Lower leg skin (tissue), 4 donors: ENCODE measurements at places on chromosomes 5 and 9. TPM values are rescaled to one million over a fixed set of nuclear protein-coding genes. Genes with fewer than 3 reads are reported as not detected.

Gene CDHR2
- total RNA-seq = 0.19 TPM

DNA sequence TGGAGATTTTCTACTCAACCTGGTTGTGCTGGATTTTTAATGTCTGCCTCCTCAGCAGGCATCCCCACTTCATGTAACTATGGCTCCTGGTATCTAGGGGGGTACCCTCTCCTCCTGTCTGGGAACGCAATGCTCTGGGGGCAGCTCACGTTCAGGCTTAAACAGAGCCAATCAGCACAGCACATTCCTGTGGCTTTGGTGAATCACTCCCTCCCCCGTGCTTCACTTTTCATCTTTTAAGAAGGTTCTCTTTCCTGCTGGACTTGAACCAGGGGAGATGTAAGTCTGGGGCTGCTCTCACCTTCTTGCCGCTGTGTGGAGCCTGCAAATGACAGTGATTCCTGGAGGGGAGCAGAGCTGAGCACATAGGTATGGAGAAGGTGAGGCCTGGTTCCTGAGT is 101.2 kb downstream of the MSX2 start:
- no peak for DNase-seq

DNA sequence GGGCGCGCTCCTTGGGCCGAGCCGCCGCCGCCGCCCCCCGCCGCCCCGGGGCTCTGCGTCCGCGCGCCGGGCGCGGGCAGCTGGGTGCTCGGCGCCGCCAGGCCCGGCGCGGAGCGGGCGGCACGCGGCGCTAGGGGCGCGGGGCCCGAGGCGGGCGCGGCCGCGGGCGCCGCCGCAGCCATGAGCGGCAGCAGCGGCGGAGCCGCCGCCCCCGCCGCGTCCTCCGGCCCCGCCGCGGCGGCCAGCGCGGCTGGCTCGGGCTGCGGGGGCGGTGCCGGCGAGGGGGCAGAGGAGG is 351 bp downstream of the TRIO start:
- DNase-seq = no peak

DNA sequence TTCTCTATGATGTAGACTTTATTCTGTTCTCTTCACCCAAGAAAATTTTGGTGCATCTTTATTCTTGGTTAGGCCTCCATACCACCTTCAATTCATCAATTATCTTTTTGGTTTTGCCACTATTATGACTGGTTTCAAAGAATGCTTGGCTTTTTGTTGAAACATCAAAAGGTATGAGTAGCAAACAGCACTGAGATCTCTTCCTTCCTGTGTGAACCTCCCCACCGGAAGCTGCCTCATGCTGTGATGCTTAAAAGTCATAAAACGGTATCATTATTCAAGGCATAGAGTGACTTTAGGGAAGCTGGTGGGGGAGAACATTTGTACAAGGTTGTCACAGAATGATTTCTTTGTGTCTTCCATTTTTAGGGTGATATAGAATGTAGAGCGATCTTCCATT is 70.6 kb downstream of the IQGAP2 start:
- no peak for DNase-seq

DNA sequence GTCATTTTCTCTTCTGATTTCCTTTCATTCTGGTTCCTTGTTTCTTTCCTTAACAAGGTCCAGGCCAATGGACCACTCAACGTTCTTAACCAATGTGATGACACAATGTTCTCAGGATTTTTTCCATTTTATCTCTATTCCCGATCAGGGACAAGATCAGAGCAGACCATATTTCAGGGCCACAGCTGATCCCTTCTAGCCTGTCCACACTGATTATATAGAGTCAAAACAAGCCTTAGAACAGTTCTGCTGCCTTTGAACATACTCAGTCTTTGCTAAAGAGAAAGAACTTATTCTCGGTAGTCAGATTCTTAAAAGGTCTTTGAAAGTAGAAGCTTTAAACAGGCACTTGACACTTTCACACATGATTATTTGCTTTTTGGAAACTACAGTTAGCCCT is 188.4 kb downstream of the ADAMTSL1 start:
- DNase-seq = no peak

- DNase-seq = no peak
Observed at GRCh38 chr9:97359147-97359546, 51.7 kb downstream of the CCDC180 start.

- DNase-seq = no peak
Observed at GRCh38 chr5:88355490-88356050, 86.9 kb upstream of the TMEM161B start.

DNA sequence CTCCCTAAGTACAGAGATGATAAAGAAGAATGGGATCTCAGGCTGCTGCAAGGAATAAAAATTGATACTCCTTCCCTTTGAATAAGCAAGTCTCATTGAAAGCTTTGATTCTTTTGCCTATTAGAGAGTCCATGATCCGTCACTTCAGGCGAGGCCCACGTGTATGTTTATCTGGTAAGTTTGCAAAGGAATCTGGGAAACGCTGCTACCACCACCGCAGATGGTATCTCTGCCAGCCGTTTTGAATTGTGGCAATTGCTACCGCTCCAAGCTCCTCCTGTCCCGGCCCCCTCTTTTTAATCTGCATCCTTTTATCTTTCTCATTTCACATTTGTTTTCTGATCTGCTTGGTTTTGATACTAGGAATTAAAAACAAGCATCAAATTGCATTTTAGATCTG is 42.9 kb upstream of the GRIA1 start:
- DNase-seq = no peak

GRCh38 chr9:116592970-116593369 is 94.1 kb upstream of the TRIM32 start:
- DNase-seq = no peak

DNA sequence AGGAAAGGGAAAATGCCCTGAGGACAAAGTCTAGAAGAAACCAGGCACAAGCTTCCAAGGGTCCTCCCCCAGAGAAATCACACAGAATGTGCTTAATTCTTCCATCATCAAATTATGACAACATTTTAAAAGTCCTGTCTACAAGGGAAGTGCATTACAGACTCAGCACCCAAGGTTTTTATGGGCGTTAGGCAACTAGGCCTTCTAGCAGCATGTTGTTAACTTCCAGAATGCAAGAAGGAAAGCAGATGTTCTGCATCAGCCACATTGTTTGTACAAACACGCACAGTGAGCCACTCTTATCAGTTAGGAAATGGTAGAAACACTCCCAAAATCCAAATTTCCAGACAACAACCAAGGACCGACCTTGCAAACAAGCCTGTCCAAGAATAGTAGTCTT is 26.5 kb downstream of the SMC5 start:
- DNase-seq = no peak

- no peak for DNase-seq
Observed at GRCh38 chr5:101728933-101729332, 567.2 kb downstream of the SLCO4C1 start.

DNA sequence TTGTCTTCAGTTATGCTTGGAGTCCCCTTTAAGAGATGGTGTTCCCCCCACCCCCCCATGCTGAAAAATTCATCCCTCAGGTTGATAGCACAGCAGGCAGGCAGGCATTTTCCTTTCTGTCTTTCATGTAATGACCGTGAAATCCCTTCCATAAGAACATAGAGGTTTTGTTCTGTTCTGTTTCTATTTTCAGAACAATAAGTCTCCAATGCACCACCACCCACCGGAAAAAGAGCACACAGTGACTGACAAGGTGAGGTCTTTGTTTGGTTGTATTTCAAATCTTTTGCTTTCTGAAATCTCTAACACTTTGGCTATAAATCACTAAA is 52.4 kb downstream of the DMRT2 start:
- DNase-seq = no peak

GRCh38 chr5:139430015-139430414 is 9.3 kb downstream of the DNAJC18 start:
- no peak for DNase-seq

- DNase-seq = no peak
Observed at GRCh38 chr5:14669975-14670374, 5.5 kb downstream of the OTULIN start.

- peak; percentile 86 for DNase-seq
Observed at GRCh38 chr5:172758077-172758833, 12.7 kb downstream of the DUSP1 start.

DNA sequence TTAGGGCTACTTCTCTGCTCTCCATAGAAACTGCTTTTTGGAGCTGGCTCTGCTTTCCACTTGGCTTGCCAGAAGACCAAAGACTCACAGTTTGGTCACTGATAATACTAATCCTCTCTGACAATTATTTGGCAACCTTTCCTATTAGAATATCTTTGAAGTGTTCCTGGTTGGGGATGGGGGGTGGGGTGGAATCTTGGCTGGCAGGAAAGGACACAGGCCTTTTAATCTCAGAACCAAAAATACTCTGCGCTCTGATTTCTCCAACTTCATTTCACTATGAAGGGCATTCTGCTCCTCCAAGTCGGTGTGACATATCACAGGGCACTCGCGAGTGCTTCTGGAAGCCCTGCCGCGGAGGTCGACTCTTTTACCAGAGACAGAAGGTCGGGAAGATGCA is 1329.0 kb upstream of the WWC1 start:
- DNase-seq = no peak
